ENCODE measurements at places on chromosomes 7 and 10. TPM values are rescaled to one million over a fixed set of nuclear protein-coding genes. Genes with fewer than 3 reads are reported as not detected.

The SEC23IP gene
- 20.0 TPM for total RNA-seq

DNA sequence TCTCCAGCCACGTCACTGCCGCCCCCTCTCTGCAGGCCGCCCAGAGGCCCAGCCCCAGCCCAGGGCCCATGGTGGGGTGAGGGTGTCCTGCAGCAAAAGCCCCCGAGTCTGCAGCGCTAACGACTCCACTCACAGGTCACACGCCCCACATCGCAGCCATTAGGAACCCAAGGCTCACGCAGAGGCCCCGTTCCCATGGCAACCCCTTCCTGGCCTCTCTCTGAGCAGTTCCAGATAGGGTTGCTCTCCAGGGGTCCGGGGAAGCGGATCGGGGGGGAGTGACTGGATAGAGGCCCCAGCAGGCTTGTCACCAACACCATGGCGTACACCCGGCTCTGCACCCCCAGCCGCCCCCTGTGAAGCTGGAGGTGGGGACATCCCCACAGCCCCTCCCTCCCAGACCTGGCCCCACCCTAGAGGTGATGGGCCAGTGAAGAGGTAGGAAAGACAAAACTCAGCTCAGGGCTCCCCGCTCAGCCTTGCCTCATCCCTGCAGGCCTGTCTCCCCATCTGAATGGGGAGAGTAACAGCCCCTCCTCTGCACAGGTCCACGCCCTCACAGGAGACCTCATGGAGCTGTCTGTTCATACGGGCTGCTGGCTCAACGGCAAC lies 41.2 kb downstream of the TNRC18 start:
- no peak for DNase-seq

DNA sequence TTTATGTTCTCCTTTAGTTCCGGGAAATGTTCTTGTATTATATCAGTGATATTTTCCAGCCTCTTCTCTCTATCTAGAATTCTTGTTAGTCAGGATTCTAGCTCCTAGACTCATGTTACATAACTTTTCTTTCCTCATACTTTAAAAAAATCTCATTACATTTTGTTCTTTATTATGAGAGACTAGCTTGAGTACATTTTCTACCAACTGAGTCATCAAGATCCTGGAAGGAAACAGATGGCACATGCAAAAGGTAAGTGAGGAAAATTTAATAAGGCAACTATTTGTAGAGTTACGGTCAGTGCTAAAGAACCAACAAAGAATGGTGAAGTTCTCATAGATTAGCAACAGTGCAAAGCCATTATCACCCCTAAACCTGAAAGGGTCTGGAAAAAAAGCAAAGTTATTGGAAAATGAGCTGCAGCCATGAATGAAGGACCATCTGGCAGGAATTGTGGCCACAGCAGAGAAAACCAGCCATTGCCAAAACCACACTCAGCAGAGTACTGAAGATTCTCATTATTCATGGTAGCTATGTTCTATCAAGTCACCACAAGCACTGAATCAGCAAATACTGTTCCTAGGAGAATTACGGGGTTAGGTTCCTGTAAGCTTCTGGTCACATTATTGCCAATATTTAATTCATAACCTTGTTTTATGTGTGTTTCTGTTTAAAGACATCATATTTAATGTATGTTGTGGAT lies 98.3 kb upstream of the C7orf33 start:
- no peak for DNase-seq

DNA sequence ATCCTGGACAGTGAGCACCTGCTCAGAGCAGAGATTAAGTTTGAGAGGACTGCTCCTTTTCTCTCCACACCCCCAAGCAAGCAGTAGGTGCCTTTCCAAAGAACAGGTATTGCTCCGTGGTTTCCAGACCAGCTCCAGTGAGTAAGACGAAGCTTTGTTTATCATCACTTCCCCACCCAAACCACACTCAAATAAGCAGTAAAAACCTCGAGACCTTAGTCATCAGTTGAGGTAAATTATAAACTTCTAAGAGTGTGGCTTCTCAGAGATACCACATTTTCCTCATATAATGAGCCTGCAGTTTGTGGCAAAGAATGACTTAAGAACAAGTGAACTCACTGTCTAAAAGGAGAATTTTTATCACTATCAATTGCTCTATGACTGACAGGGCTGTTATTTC lies 50.0 kb upstream of the GRB10 start:
- no peak for DNase-seq

GRCh38 chr10:76422769-76423168 lies 991.3 kb downstream of the LRMDA start:
- no peak for DNase-seq

- DNase-seq = no peak
Measured at GRCh38 chr7:28708033-28708951, 249.8 kb downstream of the TRIL start.

DNA sequence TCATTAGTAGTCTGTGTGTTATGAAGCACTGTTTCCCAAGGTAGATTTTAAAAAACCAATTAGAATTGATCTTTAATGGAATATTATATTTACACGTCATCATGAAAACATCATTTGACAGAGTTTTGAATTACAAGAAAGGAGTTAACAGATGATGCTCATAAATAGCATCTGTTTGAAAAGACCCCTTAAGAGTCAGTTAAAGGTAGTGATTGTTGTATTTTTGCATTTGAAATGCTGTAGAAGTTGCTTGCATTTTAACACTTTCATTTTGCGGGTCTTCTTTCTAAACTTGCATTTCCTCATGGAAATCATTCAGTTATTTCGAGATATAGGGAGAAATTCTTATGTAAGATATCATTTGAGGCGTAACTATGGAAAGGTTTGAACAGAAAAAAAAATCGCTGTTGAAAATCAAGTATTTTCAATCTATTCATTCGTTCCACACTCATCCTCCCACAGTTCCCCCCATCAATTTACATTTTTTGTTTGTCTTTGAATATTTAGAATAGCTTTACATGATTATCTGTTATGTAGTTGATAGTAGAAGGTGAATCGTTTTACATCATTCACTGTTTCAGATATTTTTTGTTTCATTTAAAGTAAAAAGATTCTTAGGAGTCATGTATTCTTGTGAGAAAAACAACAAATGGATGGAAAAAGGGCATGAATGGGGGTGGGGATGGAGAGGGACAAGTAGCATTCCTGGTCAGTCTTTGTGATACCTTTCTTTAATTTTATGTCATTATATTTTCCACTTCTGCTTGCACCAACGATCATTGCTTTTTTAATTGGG lies 3.0 kb upstream of the SKIDA1 start:
- DNase-seq = no peak

Data from frontal cortex (tissue), 4 donors.